Activated CD4-positive, alpha-beta T cell treated with anti-CD3 and anti-CD28 coated beads for 48 hours (primary cell): ENCODE measurements at places on chromosomes 3 and 15.

DNA sequence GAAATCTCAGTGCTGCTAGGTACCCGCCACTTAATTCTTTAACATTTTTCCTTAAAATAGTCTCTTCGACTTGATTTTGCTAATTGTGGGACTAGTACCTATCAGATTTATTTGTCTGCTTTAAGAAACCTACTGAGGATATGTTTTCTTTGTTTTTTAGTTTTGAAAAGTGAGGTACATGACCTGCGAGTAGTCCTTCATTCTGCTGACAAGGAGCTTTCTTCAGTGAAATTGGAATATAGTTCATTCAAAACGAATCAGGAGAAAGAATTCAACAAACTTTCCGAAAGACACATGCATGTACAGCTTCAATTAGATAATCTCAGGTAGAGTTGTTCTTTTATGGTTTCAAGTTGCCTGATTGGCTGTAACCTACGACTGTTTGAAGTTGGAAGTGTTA is 47.0 kb upstream of the TMEM42 start:
- DNase-seq: no peak

- DNase-seq: no peak
Observed at GRCh38 chr3:129836381-129837064, 57.0 kb downstream of the TMCC1 start.

DNA sequence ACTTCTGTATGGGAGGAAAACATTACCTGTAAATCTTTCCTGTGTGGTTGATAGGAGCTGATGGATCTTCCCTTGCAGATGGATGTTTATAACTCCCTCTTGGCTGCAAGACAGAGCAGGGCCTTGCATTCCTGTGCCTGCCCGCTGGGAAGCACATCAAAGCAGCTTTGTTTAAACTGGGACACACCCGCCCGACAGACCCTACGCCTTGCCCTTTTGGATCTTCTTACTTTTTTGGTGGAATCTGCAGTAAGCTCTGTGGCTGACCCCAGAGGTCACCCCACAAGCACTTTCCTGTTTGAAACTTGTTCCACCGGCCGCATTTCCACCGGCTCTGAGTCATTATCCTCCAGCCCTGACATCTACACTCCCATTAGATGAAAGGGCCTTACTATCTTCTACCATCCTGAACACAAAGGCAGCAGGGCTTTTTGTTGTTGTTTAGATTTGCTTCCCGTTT is 244.1 kb upstream of the STT3B start:
- DNase-seq: peak; percentile 55

- DNase-seq: no peak
Observed at GRCh38 chr15:79680720-79681119, 216.1 kb downstream of the MTHFS start.

- no peak for DNase-seq
Observed at GRCh38 chr3:195574497-195575304, 9.0 kb downstream of the APOD start.

- DNase-seq: no peak
Observed at GRCh38 chr3:66851894-66852613, 146.1 kb upstream of the KBTBD8 start.

- no peak for DNase-seq
Observed at GRCh38 chr15:43330780-43331087, 361 bp upstream of the LCMT2 start.

DNA sequence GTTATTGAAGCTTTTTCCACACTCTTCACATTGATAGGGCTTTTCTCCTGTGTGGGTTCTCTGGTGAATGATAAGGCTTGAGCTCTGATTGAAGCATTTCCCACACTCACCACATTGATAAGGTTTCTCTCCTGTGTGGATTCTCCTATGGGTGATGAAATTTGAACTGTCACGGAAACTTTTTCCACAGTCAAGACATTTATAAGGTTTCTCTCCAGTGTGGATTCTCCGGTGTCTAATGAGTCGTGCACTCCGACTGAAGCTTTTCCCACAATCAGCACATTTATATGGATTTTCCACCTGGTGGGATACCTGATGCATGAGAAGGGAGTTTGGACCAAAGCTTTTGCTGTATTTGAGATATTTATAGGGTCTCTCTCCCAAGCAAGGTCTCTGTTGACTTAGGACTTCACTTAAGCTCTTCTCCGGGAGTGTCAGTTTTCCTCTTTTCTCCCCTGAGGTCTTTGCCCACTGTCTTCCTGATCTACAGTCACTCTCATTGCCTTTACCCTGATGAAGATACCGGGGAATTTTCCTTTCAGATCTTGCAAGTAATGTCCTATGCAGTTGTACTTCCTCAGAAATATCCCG is 9.4 kb downstream of the ZSCAN29 start:
- DNase-seq: no peak

DNA sequence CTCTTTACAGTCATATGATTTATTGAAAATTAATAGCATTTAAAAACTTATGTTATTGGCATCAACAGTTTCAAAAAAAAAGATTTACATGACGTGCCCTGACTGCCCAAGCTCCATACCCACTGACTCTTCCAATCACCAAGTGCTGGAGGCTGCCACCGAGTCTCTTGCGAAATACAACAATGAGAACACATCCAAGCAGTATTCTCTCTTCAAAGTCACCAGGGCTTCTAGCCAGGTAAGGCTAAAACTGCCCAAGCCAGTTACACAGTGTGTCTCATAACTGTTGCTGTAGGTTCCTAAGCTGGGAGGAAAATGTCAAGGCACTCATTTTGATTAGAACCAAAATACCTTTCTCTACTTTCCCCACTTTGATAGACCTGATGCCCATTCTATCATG is 4.5 kb downstream of the FETUB start:
- DNase-seq: no peak

DNA sequence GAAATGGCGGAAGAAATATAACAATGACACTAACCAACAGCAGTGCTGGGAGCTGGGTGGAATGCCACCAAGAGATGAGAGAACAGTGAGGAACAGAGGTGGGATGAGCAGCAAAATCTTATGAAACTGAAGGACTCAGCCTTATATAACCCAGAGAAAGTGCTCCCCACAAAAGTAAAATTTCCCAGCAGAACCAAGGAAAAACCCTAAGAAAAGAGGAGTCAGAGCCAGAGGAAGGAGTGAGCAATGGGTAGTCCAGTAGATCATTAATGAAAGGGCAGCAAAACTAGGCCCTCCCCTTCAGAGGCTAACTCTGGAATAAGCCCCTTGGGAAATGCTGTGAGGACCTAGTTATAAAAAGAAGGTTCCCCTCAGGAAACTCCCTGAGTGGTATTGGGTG is 24.7 kb upstream of the UBE2E1 start:
- DNase-seq: no peak

GRCh38 chr3:123347691-123348264 is 101.1 kb downstream of the ADCY5 start:
- DNase-seq: no peak
